ENCODE measurements at places on chromosomes 7 and 10.

- no peak for DNase-seq
Observed at GRCh38 chr7:8131694-8132605, 130.0 kb downstream of the ICA1 start.

DNA sequence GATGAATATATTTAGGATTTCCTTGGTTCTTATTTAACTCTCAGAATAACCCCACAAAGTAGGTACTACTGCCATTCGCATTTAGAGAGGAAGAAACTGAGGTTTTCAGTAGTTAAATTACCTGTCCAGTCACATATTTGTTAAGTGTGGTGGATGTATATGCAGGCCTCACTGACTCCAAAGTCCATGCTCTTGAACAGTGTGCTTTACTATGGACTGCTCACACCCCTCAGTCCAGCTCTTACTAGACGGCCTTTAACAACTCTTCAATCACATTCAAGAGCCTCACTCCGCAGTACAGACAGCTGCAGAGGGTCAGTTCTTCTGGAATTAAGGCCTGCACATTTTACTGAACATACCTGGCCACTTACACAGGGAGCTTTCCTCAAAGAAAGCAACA is 36.2 kb downstream of the ZNF248 start:
- no peak for DNase-seq

- no peak for DNase-seq
Observed at GRCh38 chr10:87642988-87643387, 16.7 kb upstream of the PAPSS2 start.

- DNase-seq: no peak
Observed at GRCh38 chr7:27518561-27519350, 143.9 kb downstream of the HIBADH start.

- peak; percentile 12 for DNase-seq
Observed at GRCh38 chr10:48442809-48443177, 136.3 kb downstream of the MAPK8 start.

- DNase-seq: no peak
Observed at GRCh38 chr10:34995925-34996324, 94.2 kb downstream of the CUL2 start.

GRCh38 chr7:92292981-92293380 is 47.2 kb downstream of the ANKIB1 start:
- DNase-seq: no peak

DNA sequence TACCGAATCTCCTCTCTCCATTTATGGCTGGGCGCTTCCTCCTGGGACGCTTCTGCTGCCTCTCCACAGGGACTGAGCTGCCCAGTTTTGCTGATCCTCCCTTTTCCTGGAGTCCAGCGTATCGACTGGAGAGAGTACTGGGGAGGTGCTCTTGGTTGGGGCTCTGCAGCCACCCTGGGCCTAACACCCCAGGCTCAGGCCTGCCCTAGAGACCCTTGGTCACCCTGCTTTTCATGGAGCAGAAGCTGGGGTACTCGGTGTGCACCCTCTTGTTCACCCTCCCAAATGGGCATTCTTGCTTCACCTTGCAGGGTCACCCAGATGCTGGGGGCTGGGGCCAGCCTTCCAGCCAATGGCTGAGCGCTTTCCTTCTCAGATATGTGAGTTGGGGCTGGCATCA is 88.8 kb upstream of the RET start:
- no peak for DNase-seq

DNA sequence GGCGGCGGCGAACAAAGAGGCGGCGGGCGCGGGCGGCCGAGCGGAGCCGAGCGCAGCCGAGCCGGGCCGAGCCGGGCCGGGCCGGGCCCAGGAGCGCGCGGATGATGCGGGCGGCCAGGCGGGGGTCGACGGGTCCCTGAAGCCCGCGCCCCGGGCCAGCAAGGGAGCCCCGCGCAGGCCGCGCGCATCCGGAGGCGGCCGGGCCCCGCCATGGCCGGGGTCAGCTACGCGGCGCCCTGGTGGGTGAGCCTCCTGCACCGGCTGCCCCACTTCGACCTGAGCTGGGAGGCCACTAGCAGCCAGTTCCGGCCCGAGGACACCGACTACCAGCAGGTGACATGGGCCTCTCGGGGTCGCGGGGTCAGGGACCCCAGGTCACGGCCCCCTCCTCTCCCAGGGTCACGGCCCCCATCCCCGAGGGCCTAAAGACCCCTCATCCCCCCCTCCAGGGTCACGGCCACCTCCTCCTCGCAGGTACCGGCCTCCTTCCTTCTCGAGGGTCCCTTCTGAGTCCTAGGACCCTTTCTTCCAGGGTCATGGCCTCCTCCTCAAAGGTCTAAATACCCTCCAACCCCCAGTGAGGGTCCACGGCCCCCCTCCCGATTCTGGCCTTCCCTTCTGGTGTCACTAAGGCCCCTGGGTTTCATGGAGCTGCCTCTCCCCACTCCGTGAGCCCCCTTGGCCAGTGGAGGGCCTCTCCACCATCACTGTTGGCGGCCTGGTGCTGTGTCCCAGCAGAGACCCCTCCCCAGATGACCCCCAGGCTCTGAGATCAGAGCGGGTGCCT is at the start of gene TTYH3:
Gene TTYH3 (plus strand): TSS at position 41 of the 787 bp plus-strand sequence. CDS start 170 bp downstream, at position 211.
- DNase-seq: no peak

DNA sequence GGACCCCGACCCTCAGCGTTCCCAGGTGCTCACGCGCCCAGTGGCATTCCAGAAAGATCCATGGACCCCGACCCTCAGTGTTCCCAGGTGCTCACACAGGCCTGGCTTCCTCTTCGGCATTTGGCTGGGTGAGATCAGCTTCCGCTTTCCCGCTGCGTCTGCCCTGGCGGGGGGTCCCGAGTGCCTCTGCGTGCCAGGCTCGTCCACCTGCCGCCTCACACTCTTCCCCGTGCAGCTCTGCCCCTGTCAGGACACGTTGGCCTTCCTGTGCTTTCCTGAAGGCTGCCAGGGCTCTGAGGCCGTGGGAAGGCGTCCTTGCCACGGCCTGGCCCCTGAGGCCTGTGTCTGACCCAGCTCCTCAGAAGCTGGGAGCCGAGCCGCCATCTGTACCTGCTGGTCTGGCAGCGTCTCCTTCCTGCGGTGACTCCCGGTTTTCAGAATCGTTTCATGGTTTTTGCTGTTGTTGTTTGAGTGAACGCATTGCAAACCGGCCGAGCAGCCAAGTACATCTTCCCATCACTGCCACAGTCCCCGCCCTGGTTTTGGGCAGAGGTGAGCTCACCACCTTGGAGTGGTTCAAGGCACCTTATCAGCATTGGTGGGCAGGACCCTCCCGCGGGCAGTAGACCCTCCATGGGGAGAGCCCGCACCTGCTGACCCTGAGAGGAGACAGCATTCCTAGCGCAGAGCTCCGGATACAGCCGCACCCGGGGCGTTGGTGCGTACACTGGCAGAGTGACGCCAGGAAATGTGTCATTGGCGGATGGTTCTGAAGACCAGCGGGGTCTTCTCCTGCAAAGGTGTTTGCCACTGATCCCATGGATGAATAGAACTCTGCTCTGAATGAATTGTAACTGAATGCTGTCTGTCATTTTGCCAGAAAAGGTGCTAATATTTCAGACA is 17.4 kb downstream of the NKX6-2 start:
- no peak for DNase-seq

DNA sequence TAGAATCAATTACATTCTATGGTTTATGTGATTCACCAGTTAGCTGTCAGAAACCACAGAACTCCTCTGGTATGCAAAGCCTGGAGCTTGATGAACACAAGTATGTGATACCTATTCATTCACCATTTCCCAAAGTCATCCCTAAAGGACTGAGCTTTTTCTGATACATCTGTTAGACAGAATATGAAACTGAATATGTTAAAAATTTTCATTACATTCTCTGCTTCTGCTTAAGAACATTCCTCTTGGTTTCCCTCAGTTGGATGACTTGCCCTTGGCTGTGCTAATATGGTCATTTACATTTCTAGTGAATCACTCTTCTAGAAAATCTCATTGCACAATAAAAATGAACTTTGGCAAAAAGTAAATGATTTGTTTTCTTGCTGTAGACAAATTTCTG is 10.8 kb upstream of the PON1 start:
- no peak for DNase-seq

DNA sequence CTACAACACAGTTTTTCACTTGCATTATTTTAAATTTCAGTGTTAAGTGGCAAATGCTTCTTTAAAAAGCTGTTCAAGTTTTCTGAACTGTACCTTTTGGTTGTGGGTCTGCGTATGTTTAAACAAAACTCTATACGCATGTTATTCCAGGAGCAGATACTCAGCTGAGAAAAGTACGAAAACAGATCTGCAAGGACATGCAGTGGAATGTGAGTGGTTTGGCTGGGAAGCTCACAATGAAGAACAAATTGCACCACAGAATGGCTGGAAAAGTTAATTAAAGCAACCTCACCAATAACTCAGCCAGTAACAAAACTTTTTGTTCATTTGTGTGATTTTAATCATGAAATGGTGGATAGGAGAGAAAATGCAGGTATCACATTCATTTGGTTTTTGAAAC is 17.6 kb downstream of the GLI3 start:
- DNase-seq: no peak

GRCh38 chr7:28145931-28146330 is 34.7 kb downstream of the JAZF1 start:
- no peak for DNase-seq

DNA sequence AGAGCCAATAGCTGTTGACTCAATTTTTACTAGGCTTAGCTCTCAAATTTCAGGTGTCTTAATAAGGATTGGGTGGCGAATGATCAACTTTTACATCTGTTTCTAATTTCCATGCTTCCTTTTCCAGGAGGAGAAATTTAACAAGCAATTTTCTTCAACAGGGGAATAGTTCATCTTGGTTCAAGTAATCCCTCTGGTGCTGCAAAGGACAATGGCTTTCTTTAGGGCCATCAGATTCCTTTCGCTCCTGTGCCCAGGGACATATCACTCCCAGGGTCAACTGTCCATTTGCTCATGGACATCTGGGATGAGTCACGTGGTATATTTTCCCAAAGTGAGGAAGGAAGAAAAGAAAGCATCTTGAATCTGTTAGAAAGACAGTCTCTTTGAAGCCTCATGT is 313.3 kb downstream of the FRMD4A start:
- no peak for DNase-seq

- peak; percentile 45 for DNase-seq
Observed at GRCh38 chr7:64888561-64888900, 14.5 kb upstream of the ZNF273 start.

DNA sequence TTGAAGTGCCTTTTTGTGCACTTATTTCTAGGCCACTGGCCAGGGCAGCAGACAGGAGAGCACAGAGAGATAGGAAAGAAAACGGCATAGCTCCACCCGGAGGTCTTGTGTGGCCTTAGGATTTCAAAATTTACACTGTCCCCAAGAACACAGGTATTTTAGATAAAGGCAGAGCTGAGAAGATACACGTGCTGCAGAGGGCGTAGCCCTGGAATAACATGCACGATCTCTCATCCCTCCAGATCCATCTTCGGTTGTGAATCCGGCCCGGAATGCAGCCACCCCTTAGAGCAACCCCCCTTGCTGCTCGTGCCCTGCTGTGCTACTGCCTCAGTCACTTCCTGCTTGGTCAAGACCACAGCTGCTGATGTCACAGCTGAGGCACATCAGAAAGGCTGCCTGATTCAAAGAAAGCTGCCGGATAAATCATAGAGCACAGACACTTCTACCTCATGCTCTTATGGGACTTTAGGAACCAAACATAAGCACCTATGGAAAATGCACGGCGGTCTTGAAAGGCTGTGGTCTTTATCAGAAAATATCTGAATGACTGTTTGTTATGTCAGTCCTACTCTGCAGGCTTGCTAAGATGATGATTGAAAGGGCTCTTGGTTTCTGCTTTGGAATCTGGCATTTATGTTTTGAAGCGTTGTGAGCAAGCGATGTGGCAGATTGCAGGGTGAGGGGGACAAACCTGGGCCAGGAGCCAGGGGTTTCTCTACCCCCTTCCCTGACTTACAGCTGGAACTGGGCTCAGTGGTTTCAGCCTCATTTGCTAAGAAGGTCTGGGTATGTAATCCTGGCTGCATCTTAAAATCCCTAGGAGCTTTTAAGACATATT is 152.0 kb downstream of the SVIL start:
- DNase-seq: peak; percentile 55

- no peak for DNase-seq
Observed at GRCh38 chr7:113000316-113001020, 86.2 kb downstream of the GPR85 start.

GRCh38 chr7:79296553-79297320 is 156.7 kb downstream of the MAGI2 start:
- DNase-seq: no peak

- DNase-seq: peak; percentile 24
Observed at GRCh38 chr7:79452032-79452494, 1.4 kb downstream of the MAGI2 start.

DNA sequence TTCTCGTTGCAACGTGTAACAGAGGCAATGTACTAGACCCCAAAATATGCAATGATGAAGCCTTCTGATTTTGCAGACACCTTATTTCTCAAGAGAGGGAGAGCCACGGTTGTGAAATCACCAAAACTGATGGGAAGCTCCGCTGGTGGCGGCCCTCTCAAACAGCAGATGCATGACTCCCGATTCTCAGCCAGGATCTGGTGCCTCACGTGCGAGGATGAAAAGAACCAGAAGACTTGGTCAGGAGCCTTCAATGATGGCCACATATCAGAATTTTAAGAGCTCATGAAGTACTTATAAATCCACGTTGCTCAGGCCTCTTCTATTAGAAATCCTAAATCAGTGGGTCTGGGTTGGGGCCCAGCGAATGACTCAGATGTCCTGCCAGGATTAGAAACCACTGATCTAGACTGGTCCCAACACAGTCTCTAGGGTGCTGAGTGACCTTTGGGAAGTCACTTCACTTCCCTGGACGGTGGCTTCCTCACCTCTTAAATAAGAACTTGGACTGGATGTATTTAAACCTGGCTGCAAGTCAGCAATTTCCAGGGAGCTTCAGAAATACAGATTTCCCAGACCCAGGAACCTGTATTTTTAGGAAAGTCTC is 41.9 kb upstream of the FAM180A start:
- no peak for DNase-seq

- DNase-seq: no peak
Observed at GRCh38 chr10:124967255-124967654, 25.3 kb downstream of the ZRANB1 start.

GRCh38 chr10:2488446-2489005 is 578.8 kb upstream of the PFKP start:
- no peak for DNase-seq

DNA sequence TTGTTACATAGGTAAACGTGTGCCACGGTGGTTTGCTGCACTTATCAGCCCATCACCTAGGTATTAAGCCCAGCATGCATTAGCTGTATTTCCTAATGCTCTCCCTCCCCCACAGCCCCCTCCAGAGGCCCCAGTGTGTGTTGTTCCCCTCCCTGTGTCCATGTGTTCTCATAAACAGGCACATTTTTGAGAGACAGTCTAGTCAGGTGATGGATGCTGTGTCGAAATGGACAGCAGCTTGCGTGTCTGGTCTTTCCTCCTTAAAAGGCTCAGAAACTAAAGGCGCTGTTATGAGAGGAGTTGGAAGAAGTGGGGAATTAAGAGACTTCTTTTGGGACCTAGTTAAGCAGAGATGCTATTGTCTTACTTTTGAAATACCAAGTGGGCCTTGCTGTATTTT is 296.0 kb downstream of the BBS9 start:
- DNase-seq: no peak

- DNase-seq: no peak
Observed at GRCh38 chr10:99693933-99694583, 34.7 kb downstream of the ENTPD7 start.
